ENCODE measurements at places on chromosomes 2 and 18.

- DNase-seq = no peak
Measured at GRCh38 chr2:83364264-83364663, 1094.8 kb downstream of the SUCLG1 start.

DNA sequence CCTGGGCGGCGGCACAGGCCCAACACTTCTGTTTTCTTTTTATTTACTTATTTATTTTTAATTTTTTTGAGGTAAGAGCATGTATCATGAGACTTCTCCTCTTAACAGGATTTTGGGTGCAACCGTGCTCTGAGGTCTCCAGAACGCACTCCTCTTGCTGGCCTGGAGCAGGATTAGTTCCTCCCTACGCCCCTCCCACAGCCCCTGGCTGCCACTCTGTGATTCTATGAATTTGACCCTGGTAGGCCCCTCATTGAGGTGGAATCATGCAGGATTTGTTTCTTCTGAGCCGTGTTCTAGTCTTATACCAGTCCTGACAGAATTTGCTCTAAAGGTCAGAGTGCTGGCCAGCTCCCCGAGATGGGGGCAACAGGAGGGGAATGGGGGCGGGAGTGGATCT is 106.5 kb upstream of the HS6ST1 start:
- DNase-seq = no peak

DNA sequence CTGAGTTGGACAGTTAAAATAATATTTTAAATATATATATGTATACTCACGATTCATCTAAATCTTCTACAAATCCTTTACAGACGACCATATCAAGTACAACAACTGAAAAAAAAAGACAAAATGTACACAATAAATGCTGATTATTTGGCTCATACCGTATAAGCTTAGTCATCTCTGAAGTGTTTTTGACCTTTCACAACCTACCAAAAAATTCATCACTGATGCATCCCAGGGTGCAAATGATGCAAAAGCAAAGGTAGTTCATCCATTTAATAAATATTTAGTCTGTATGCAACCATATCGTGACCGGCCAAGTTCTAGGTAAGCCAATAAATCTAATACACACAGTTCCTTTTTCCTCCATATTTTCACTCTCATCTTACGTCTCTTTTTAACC is 1.1 kb downstream of the TMX3 start:
- no peak for DNase-seq

- no peak for DNase-seq
Measured at GRCh38 chr2:31919499-31919898, 91.3 kb downstream of the MEMO1 start.

DNA sequence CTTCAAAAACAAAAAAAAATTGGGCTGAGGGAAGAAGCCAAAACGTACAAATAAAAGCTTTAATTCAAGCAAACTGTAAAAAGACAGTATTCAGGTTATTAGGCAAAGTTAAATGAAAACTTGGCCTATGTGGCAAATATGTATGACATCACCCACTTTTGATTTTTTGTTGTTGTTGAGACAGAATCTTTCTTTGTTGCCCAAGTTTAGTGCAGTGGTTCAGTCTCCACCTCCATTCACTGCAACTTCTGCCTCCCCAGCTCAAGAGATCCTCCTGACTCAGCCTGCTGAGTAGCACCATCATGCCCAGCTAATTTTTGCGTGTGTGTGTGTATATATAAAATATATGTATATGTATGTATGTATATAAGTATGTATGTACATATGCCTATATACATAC is 440.4 kb upstream of the NRXN1 start:
- DNase-seq = no peak

DNA sequence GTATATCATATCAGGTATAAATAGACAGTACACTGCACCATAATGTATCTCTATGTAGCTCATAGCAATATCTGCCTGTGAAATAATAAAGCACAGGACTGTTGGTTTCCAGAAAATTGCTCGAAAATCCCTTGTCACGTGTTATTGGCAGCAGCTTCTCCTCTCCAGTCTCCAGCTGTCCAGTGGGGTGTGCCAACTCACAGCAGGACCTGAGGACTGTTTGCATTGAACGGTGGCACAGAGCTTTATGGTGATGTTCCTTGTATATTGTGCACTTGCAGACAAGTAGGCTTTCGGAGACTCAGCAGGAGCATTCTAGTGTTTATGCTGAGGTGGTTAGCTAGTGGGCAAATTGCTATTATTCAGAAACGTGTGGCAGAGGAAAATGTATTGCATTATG is 182.2 kb upstream of the ATP5MC3 start:
- DNase-seq = no peak

GRCh38 chr2:227816507-227817294 is 3.1 kb downstream of the CCL20 start:
- peak; percentile 71 for DNase-seq

GRCh38 chr2:140893685-140894084 is 1237.1 kb downstream of the LRP1B start:
- DNase-seq = no peak

GRCh38 chr18:8948011-8948410 is 154.5 kb upstream of the NDUFV2 start:
- DNase-seq = no peak

DNA sequence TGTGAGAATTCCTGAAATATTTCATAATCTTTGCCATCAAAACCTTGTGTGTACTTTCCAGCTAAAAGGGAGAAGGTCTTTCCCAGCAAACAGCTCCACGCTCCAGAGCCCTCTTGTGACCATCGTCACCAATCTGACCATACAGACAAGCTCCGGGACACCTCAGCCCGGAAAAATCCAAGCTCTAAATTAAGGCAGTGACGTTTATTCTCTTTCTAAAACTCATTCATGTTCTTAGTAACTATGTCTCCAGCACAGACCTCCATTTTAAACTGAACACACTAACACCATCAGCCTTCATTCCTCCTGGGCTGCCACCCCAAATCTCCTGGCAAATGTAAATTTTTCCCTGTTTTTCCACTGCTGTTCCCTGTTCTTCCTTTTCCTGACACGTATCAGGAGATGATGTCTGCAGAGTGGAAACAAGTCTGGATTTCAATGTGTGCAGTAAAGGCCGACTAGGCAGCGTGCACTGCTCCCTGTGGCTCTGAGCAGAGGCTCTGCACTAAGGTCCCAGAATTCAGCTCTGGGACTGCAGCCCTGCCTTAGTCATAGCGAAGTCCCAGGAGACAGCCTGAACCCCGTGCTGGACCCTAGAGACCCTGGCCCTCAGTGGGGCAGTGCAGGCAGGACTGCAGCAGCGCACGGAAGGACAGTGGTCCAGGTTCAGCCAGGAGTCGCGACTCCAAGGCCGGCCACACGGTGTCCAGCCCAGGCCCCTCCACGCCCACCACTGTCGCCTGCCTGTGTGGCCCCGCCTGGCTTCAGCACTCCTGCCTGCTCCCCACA is 452.5 kb upstream of the SALL3 start:
- DNase-seq = no peak

DNA sequence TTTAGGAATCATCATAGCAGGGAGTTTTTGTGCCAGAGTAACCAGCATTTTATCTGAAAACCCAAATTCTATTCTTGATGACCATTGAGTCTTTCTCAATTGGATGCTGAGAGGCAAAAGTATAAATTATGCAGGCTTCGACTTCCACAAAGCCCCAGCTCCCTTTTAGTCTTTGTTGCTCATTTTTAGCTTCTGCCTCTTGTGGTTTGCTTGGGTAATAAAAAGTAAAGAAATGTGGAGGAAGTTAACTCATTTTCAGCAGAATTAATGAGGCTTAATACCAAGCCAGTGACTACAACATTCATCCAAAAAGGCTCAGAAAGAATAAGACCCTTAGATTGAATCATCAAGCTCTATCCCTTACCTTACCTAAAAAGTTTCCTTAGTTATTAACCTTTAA is 18.6 kb downstream of the ERMN start:
- no peak for DNase-seq

- DNase-seq = peak; percentile 63
Measured at GRCh38 chr2:112583497-112584133, 794 bp upstream of the CHCHD5 start.

DNA sequence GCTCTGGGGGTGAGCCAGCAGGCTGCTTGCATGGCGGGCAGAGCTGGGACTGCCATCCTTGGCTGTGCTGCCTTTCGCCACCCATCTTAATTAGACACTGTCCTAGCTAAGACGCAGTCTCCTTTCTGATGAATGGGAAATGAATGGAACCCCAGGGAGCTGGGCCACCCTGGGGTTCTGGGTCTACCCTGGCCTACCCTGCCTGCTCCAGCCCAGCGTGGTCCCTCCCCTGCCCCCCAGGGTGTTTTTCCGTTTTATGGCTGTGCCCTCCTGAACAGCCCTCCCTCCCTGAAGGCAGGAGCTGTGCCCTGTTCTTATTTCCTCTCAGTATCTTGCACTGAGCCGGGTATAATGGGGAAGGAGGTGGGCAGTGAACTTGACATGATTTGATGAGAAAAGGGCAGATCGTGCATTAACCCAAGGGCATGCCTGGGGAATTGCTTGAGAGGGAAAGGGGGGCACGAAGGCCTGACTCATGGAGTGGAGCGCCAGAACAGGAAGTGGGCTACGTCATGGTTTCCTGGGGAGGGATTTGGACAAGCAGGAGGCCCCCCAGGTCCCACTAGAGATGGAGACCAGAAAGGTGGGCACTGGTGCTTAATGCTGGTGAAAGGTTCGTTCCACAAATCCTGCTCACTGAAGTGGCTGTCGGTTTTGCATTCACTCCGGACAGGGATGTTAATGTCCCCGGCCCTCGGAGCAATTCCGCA is 165.0 kb downstream of the KLHL29 start:
- DNase-seq = no peak
